CD8-positive, alpha-beta memory T cell (primary cell): ENCODE measurements at places on chromosomes 7 and 10.
A peak's percentile ranks its signal among the peaks of the same experiment; 100 is the strongest.

DNA sequence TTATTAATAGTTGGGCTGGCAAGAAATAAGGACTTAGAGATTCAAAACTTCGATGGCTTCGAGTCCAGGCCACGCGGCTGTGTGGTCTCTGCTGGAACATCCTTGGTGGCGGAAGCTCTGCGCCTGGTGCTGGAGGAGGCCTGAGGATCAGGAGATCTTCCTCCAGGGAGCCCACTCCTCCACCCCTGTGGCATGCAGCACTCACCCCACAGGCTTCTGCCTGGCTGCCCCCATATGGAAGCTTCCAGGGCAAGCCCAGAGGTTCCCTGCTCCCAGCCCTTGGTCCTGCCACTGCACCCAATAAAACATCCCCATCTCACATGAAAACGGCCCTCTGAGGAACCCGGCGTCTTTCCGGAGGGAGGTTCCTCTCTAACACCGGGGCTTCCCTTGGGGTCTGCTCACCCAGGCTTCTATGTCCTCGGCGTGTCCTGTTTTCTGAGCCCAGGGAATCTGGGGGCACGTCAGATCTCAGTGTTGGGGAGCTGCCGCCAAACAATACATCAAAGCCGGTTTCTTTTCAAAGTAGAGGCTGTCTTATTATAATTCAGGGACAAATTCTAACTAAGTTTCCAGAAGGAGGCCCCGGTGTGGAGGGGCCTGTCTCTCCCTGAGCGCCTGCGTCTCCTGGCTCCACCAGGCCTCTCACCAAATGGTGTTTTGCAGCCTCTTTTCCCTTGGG is 32.4 kb downstream of the CALML3 start:
- no peak for DNase-seq

DNA sequence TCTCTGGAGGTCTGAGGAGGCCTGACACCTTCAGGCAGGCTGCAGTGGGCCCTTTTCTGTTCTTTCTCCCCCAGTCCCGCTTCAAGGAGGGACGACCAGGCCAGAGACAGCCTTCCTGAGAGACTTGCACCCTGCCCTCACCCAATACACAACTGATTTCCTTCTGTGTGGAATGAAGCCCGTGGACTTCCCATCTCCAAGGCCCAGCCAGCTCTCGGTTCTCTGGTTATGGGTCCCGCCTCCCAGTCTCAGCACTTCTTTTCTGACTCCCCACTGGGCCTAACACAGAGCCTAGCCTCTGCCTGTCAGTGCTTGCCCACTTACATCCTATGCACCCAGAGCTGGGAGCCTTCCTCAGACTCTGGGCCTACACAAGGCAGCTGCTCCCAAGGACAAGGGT is 24.1 kb upstream of the ADCYAP1R1 start:
- DNase-seq = no peak

- DNase-seq = no peak
Observed at GRCh38 chr7:33904681-33905388, 504 bp upstream of the BMPER start.

DNA sequence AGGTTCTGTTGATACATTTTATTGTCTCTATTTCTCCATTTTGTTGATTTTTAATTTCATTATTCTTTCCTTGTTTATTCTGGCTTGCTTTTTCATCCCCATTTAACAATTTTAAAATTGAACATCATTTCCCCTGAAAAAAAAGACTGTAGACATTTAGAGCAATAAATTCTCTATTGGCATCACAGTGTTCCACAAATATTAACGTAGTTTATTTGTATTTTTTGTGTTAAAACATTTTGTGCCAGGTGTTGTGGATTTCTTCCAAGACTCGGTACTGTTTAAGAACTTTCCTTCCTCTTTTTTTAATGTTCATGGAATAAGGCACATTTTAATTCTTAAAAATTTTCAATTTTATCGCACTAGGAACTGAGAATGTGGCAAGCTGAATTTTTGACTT is 156.1 kb upstream of the NPY start:
- DNase-seq = no peak

GRCh38 chr7:92973293-92973731 is 136.9 kb upstream of the CDK6 start:
- no peak for DNase-seq

- no peak for DNase-seq
Observed at GRCh38 chr7:30467271-30467670, 11.3 kb downstream of the NOD1 start.

- DNase-seq = peak; percentile 63
Observed at GRCh38 chr7:35537067-35538023, 157.6 kb downstream of the HERPUD2 start.

- DNase-seq = no peak
Observed at GRCh38 chr10:86310291-86310690, 56.3 kb downstream of the GRID1 start.

GRCh38 chr7:13279854-13280435 is 592.5 kb downstream of the ARL4A start:
- DNase-seq = peak; percentile 13

DNA sequence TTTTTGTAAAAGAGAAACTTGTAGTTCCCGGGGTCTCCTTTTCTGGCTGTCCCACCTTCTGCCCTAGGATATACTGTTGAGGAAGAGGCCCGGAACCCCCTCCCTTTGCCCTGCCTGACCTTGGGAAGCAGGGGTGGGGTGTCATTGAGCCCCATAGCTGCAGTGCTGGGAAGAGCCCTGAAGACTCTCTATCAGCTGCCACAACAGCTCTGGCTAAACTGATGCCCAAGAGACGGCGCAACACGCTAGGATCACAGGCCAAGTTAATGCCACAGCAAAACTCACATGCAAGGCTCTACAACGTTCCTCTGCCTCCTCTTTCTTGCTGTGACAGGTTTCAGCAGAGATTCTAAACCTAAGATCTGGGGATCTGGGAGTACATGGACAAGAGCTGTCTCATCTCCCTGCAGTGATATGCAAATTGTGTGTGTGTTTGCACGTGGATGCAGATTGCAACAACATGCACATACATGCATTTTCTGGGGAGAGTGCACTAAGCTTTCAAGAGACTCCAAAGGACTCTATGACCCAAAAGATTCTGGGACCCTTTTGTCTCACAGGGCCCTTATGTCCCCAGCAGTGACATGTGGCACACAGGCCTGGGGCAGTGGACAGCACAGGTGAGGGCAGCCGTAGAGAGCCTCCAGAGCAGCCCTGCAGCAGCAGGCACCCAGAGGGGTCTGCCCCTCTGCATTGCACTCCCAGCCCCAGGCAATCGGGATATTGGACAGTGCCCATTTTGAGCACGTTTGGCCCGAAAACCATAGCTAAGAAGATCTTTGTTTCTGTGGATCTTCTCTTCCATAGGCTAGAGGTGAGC is 2.5 kb downstream of the RASSF4 start:
- DNase-seq = no peak

- DNase-seq = peak; percentile 52
Observed at GRCh38 chr7:157337316-157338149, 729 bp downstream of the DNAJB6 start.

DNA sequence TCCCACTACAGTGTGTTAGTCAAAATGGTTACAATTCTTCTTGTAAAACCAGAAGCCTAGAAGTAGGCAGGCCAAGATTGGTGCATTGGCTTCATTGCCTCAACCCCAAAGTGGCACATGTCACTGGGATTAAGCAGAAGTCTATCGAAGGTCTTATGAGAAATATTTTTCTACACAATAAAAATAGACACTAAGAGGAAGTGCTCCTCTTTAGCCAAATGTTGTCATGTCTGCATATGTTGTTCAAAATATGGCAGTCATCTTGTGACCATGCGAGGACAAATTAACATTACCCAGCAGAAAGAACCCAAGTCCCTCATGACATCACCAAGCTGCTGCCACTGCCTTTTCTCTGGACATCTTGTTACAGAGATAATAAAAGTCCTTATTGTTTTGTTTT is 6.3 kb upstream of the NSMCE4A start:
- no peak for DNase-seq

DNA sequence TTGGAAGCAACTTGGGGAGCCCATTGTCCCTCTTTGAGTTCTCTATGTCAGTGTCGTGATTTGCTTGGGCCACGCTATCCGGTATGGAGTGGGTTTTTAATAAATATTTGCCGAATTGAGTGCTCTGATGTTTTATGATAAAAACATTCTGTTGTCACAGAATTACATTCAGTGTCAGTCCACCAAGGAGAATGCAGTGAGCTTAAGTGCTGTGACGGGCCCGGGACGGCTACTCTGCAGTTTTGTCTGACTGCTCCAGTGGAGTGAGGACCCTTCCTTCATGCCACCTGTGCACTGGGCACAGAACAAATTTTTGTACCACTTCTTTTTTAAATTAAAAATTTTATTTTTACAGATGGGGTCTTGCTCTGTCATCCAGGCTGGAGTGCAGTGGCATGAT is 76.0 kb downstream of the CARD11 start:
- no peak for DNase-seq

DNA sequence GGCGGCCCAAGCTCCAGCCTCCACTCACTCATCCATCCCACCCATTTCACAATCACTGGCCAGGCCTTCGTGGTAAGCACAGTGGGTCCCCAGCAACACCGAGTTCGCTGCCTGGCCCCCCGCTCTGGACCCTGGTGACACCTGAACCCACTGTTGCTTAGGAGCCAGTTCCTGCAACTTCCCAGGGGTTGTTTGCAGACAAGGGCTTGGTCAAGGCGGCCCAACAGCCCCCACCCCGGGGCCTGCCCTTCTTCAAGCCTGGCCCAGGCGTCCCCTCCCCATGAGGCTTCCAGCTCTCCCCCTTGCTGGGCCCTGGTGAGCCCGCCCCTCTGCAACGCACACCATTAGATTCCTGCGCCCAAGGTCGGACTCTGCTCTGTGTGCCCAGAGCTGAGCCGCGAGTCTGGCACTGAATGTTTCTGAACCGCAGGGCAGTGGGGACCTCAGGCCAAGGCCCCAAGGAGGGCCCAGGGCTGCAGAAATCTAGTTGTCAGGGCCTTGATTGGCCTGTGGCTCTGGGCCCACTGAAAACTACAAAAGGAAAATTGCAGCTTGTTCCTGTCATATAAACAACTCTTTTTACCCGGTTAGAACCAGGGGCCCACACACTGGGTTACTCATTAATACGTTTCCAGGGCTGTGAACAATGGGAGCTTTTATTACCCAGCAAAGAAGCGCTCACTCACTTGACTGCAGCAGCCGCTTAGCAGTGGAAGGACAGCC is 2.1 kb upstream of the COX19 start:
- DNase-seq = no peak

DNA sequence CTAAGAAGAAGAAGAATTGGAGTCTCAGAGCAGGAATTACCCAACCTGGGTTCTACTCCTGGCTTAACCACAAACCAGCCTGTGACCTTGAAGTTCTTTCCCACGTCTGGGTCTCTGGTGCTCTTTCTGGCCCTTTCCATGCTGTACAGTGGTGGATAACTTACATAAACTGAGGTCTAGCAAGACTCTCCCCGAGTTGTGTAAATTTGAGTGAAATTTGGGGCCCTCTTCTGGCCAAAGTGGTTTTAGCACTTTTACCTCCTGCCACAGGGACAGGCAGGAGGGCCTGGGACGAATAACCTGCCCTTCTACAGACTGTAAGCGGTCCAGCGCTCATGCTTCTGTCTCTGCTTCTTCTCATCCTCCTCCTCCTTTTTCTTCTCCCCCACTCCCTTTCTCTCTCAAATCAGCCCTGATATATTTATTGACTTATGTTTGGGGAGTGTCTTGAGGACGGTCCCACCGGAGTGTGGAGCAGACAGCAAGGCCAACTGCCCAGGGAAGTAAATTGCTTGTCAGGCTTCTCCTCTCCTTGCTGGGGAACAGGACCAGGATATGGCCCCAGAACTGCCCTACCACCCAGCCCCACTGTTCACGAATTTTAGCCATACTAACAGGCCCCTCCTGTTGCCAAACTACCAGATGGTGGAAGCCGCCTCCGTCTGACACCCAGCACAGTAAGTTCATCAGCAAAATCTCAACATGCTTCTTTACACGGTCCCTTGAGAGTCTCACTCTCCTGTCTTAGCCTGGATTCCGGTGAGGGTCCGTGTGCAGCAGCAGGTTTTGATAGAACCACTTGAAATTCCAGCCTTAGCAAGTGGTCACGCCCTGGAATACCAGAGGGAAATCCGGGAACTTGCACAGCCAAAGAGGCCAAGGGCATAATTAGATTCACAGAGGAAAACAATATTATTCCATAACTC is 4.0 kb upstream of the SH3PXD2A start:
- peak; percentile 31 for DNase-seq

GRCh38 chr7:143987513-143987912 is 12.6 kb upstream of the OR6B1 start:
- DNase-seq = no peak

DNA sequence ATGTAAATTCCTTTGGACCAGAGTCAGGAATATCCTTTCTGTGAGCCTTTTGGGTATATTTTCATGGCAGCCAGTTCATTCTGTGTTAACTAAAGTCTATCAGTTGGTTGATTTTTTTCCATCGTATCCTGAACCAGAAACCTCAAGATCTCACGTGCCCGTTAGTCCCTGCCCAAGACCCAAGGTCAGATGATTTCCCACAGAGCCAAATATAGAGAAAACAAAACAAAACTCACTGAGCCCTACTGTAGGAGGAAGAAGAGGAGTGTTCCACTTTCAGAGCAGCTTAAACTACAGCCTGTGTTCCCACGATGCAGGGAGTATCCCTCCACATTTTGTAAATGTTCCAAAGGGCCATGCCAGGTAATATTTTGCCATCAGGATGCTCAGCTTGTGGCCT is 96.0 kb upstream of the ADO start:
- DNase-seq = no peak

- no peak for DNase-seq
Observed at GRCh38 chr10:4054656-4055435, 269.8 kb upstream of the KLF6 start.

DNA sequence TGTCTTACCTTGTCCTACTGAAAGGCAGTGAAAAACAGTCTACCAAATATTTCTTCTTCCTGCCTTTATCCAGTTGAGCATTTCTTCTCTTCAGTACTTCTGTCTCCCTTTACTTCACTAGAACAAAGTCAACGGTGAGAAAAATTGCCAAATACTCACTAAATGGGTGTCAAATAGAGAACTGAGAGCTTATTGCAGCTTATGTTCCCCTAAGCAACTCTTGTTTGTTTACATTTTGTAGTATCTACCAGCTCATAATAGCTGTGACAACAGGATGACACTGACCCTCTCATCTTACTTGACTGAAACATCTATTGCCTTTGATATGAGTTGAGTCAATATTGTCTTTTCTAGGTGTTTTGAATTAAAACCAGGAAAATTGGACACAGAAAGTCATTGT is 327.9 kb upstream of the SORCS1 start:
- no peak for DNase-seq

DNA sequence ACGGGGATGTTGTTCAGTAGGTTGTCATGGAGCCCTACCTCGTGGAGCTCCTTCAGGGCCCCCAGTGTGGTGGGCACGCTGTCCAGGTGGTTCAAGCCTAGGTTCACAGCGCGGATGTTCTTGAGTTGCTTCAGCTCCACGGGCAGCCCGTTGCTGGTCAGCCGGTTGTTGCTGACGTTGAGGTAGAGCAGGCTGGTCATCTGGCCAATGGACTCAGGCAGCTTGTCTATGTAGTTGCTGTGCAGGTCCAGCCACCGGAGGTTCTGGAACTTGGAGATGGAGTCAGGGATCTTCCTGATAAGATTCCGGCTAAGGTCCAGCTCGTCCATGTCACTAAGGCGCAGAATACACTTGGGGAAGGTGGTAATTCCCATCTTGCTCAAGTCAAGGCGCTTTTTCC is 26.0 kb downstream of the LRRC18 start:
- no peak for DNase-seq

GRCh38 chr10:35005868-35006267 is 84.3 kb downstream of the CUL2 start:
- DNase-seq = no peak

GRCh38 chr7:116674508-116675173 is 2.6 kb downstream of the MET start:
- no peak for DNase-seq
